Dermis microvascular lymphatic vessel endothelial cell (primary cell): ENCODE measurements at places on chromosomes 7 and 10. TPM values are rescaled to one million over a fixed set of nuclear protein-coding genes. Genes with fewer than 3 reads are reported as not detected.
A peak's percentile ranks its signal among the peaks of the same experiment; 100 is the strongest.

GRCh38 chr10:77717336-77717735 lies 79.7 kb upstream of the KCNMA1 start:
- DNase-seq = no peak

DNA sequence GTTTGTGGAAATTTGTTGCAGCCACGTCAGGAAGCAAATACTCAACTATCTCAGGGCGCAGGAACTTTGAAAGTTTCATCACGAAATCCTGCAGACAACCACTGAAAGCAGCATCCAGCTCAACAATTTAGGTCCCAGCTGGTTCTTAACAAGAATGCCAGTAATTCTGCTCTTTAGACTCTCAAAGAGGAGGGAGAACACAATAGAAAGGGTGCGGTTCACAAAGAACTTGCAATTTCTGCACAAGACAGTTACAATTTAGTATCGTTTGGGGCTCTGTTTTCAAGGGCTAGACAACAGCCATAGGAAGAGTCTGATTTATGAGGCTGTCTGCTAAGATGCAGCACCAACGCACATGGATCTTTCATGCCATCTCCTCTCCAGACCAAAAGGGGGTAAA lies 223.1 kb downstream of the FGFR2 start:
- DNase-seq = no peak

- DNase-seq = no peak
Measured at GRCh38 chr10:20835335-20835734, 61.8 kb downstream of the NEBL start.

- no peak for DNase-seq
Measured at GRCh38 chr10:97714401-97715258, 1.1 kb downstream of the MARVELD1 start.

CACNB2 gene
- total RNA-seq = under 0.01 TPM in 1 of 2 replicates, not detected in the other

- DNase-seq = peak; percentile 58
Measured at GRCh38 chr7:120583899-120584586, 273.9 kb downstream of the TSPAN12 start.

FRAT1 gene
- 3.9 and 4.6 TPM in 2 replicates for total RNA-seq

- DNase-seq = no peak
Measured at GRCh38 chr7:15459018-15459615, 102.7 kb downstream of the AGMO start.

- DNase-seq = no peak
Measured at GRCh38 chr7:49479936-49480544, 293.4 kb upstream of the VWC2 start.

GRCh38 chr7:2633538-2634266 lies 1.9 kb downstream of the TTYH3 start:
- no peak for DNase-seq

DNA sequence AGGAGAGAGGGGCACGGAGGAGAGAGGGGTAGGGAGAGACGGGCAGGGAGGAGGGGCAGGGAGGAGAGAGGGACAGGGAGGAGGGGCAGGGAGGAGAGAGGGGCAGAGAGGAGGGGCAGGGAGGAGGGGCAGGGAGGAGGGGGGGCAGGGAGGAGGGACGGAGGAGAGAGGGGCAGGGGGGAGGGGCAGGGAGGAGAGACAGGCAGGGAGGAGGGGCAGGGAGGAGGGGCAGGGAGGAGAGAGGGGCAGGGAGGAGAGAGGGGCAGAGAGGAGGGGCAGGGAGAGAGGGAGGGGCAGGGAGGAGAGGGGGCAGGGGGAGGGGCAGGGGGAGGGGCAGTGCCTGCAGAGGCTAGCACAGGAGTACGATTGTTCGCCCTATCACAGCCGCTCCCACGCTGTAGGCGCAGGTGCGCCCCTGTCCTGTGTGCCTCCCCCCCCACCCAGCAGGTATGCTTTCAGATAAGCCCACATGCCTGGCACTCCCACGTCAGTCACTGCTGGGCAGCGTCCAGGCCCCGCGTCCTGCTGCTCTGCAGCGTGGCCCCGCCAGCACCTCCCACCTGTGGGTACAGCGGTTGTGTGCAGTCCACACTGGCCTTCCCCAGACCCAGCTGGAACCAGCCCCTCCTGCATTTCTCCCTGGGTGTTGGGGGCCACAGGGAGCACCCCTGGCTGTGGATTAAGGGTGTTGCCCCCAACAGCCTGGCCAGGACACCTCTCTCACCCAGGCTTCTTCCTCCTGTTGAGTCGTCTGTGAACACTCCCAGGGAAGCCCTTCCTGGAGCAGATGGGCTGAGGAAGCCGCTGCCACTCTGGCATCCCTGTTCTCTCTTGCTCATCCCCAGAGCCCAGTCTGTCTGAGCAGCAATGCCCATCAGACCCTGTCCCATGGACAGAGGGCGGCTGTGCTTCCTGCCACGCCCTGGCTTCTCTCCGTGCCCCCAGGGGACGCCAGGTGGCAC lies 10.8 kb downstream of the NKX6-2 start:
- DNase-seq = no peak
